ENCODE measurements at places on chromosomes 2 and 18. TPM values are rescaled to one million over a fixed set of nuclear protein-coding genes. Genes with fewer than 3 reads are reported as not detected.

UGT1A3 gene
- 0.07 TPM for polyA plus RNA-seq

XIRP2 gene
- 0.13 TPM for polyA plus RNA-seq

PLEKHA3 gene
- 1.4 TPM for polyA plus RNA-seq

PROM2 gene
- 82.4 TPM for polyA plus RNA-seq

SLC4A5 gene
- polyA plus RNA-seq, result 0.33 TPM

TXNDC2 gene
- polyA plus RNA-seq, result not detected

POMC gene
- polyA plus RNA-seq, result 2.1 TPM

VAMP8 gene
- polyA plus RNA-seq, result 337 TPM

PDE11A gene
- not detected for polyA plus RNA-seq

C2orf80 gene
- not detected for polyA plus RNA-seq

NAT8 gene
- not detected for polyA plus RNA-seq

E2F6 gene
- polyA plus RNA-seq, result 4.9 TPM

SLC5A7 gene
- polyA plus RNA-seq, result 0.02 TPM

CENPA gene
- polyA plus RNA-seq, result 5.4 TPM

ABCA12 gene
- polyA plus RNA-seq, result 0.55 TPM

TGFA gene
- polyA plus RNA-seq, result 16.3 TPM

GAD1 gene
- 0.65 TPM for polyA plus RNA-seq

HOXD9 gene
- polyA plus RNA-seq, result 0.99 TPM

UGT1A6 gene
- polyA plus RNA-seq, result 22.4 TPM

MOGAT1 gene
- not detected for polyA plus RNA-seq

MAP3K19 gene
- polyA plus RNA-seq, result not detected

GPR35 gene
- polyA plus RNA-seq, result 3.1 TPM

CELF4 gene
- 0.06 TPM for polyA plus RNA-seq

MROH2A gene
- polyA plus RNA-seq, result 0.22 TPM

HOXD3 gene
- polyA plus RNA-seq, result 0.77 TPM

MFSD2B gene
- polyA plus RNA-seq, result 0.05 TPM

TMEM163 gene
- 0.10 TPM for polyA plus RNA-seq

FAM228A gene
- polyA plus RNA-seq, result 0.22 TPM

DSG4 gene
- polyA plus RNA-seq, result not detected

THAP4 gene
- 37.2 TPM for polyA plus RNA-seq

SUPT7L gene
- polyA plus RNA-seq, result 16.6 TPM

RAX gene
- 0.14 TPM for polyA plus RNA-seq

HRH4 gene
- 0.01 TPM for polyA plus RNA-seq

LCT gene
- not detected for polyA plus RNA-seq

CNTNAP5 gene
- polyA plus RNA-seq, result not detected

SP140L gene
- 10.6 TPM for polyA plus RNA-seq

TMEM182 gene
- polyA plus RNA-seq, result 0.96 TPM

TSN gene
- polyA plus RNA-seq, result 16.5 TPM

REG3A gene
- not detected for polyA plus RNA-seq

SH3RF3 gene
- polyA plus RNA-seq, result 1.3 TPM

LINC00305 gene
- polyA plus RNA-seq, result not detected

FOXI3 gene
- not detected for polyA plus RNA-seq

RBM43 gene
- polyA plus RNA-seq, result 1.7 TPM

Measured in esophagus (tissue), 2 donors.